CD4-positive, CD25-positive, alpha-beta regulatory T cell (primary cell): ENCODE measurements at places on chromosomes 12 and 14. TPM values are rescaled to one million over a fixed set of nuclear protein-coding genes. Genes with fewer than 3 reads are reported as not detected.

Gene UBE3B
- total RNA-seq = 38.2 TPM

Gene TMEM19
- total RNA-seq = 10.8 TPM

DNA sequence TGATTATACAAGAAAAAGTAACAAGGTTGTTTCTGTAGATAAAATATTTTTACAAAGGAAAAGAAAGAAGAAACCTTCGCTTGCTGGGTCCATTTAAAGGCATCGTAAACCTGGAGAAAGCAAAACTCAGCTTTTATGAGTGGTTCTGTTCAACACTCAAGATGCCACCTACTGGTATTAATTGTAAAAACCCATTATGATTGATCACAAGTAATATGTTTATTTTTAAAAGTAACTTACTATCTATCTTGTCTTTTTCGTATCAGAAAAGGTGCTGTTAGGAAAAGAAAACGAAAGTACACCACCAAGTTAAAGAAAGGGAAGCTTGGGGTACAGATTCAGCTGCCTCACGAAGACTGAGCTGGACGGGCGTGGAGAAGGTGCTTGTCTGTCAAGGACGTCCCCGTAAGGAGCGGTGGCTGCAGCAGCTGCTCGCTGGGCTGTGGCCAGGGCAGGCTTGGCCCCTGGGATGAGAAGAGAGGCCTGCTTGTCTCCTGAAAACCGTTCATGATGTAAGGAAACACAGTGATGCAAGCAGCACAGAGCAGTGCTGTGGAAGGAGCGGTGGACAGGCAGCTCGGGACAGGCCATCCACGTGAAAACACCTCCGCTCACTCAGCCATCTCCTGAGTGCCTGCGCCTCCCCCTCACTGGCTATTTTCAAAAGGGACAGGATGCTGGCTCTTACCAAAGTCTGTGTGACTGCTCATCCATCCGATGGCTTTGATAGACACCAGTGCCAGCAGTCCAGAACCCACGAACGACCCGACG, 25.0 kb downstream of the SLC15A4 start:
- DNase-seq = no peak

DNA sequence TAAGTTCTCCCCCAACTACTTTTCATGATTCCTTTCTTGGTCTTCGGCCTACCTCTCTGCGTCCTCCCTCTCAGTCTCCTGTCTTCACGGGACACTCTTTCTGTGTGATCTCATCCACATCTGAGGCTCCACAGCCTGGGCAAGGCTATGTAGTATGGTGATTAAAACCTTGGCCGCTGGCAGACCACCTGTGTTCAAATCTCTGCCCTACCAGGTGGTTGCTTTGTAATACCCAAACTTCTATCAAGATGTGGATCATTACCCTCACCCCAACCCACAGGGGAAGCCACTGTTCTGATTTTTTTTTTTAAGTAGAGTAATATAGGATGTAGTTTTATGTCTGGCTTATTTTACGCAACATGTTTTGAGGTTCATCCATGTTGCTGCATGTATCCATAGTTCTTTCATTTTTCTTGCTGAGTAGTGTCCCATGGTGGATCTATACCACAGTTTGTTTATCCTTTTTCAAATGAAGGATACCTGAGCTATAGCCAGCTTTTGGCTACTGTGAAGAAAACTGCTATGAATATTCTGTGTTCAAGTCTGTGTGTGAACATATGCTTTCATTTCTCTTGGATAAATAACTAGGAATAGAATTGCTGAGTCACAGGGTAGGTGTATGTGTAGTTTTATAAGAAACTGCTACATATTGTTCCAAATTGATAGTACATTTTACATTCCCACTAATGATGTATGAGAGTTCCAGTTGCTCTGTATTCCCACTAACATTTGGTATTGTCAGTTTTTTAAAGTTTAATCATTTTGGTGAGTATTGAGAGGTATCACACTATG, 8.3 kb upstream of the STAT6 start:
- no peak for DNase-seq

GRCh38 chr14:34981743-34982420, 910 bp upstream of the SRP54 start:
- DNase-seq = peak; percentile 67

- DNase-seq = no peak
Measured at GRCh38 chr14:56088941-56089340, 29.3 kb upstream of the PELI2 start.

GRCh38 chr14:76984787-76985375, 43.6 kb downstream of the IRF2BPL start:
- DNase-seq = no peak

DNA sequence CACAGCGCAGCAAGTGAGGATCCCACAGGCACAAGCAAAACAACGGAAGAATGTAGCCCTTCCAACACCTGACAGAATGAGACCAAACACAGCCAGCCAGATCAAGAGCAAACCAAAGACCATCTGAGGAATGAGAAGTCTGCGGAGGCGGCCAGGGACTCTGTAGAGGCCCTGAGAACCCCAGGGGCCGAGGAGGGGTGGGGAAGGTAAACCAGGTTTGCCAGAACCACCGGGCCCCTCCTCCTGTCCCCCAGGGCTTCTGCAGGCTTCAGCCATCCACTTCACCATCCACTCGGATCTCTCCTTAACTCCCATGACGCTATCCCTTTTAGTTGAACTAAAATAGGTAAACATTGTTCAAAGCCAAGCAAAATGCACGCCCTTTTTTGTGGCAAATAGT, 37.4 kb downstream of the ZCRB1 start:
- DNase-seq = no peak

DNA sequence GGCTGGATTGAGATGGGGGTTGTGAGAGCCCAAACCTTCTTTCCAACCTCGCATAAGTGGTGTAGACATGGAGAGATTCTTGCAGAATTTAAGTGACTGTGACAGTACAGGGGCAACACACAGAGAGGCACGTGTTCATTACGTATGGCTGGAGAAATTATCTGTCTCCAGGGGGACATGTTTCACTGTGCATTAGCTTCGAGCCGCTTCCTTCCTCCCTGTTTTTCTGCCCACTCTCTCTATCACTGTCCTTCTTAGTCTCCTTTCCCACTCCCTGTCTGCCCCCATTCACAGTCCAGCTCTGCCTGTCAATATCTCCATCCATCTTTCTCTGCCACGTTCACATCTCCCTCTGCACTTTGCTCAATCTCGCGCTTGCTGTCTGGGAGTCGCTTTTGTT, 11.5 kb upstream of the C14orf93 start:
- DNase-seq = no peak

DNA sequence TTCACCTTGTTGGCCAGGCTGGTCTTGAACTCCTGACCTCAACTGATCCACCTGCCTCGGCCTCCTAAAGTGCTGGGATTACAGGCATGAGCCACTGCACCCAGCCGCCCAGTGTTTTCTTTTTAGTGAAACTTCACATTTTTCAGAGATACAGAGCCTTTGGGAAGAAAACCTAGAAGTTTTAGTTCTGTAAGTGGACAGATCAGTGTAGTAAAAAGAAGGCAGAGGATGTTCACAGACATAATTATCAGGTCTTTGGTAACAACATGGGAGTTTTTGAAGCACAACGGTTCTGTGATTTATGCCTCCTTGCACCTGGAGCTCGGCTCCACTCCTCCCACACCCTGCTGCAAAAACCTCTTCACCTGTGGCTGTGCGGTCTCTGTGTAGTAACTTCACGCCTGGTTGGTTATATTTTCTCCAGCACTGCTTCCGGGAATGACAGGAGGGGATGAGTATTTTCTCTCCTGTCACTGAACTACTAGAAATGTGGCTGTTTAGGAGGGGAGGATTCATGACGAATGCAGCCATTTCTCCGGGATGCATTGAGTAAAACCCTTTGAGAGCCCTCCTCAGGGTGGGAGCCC, 67.0 kb downstream of the ARF6 start:
- DNase-seq = no peak

DNA sequence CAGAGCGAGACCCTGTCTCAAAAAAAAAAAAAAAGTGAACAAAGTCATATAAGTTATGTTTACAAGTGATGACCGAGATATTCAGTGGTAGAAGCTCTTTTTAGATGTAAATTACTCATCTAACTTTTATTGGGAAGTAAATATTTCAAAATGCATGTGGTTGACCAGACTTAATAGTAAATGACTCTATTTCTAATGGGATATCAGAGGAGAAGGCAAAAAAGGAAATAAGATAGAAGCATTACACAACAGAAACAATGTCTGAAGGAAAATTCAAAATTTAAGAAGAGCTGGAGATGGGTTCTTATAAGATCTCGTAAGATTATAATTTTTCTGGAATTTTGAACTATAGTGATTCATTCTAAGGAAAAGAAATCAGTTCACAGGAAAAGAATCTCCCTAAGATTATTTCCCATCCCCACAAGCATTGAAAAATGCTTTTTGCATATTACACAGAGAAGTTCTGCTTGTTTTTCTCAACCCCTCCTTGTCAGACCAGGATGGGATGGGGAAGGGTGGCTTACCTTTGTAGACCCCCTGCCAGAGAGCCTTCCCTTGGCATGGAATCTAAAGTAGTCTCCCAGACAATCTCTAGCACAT, 63.1 kb upstream of the STK38L start:
- no peak for DNase-seq

GRCh38 chr12:132327336-132328171, 1.8 kb downstream of the GALNT9 start:
- DNase-seq = no peak

DNA sequence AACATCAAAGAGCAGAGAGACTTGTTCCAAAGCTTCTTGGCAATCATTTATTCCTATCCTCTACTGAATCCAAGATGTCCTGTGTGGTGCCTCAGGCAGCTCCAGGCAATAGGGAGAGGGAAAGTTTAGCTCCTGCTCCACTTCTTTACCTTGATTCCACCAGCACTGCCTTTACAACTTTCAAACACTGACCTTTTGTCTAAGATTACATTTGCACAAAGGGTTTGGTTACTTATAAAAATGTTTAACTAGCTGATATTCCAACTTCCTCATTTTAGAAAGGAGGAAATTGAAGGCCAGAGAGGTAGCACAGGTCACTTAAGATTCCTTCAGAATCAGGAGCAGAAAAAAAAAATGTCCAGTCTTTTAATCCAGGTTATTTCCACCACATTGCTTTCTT, 192.7 kb downstream of the BTG1 start:
- DNase-seq = no peak

DNA sequence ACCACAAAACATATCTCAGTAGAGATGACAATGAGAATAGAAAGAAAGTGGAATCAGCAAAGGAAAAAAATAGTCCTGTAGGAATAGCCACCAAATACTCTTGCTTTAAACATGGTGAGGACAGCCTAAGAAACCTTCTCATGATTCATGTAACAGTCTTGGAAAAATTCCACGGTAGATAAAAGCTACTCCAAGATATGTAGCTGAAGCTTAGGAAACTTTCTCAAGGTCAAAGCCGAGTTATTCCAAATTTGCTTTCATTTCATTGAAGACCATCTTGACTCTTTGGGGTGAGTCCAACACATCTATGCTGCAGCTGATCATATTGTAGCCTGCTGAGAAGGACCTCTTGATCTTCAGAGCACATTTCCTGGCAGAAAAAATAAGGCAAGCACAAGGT, 157.6 kb downstream of the PAH start:
- DNase-seq = no peak

DNA sequence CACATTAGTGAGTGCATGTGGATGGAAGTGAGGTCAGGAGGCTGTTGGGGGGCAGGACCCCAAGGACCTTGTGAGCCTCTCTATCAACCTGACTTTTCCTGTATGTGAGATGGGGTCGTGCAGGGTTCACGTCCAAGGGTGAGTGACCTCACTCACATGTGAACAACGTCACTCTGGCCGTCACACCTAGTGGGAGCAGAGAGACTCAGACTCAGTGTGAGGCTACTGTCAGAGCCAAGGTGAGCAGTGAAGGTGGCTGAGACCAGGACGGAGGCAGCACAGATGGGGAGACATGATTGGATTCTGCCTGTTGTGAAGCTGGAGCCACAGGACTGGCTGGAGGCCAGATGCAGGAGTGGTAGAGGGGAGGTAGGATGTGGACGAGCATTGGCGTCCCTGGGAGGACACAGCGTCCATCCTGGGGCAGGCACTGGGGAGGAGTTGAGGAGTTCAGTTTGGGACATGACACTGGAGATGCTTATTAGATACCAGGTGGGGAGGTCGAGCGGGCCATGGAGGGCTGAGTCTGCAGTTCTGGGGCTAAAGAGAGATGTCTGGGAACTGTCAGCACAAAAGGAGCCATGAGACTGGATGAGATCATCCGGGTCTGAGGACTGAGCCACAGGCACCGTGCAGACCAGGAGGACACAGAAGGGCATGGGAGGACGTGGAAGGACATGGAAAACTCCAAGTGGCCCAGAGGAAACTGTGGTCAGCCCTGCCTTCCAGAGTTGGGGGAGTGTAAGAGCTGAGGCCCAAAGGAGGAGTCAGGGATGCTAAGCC, 92.8 kb downstream of the LGMN start:
- DNase-seq = no peak

GRCh38 chr14:45916340-45916953, 663.4 kb upstream of the MIS18BP1 start:
- no peak for DNase-seq

DNA sequence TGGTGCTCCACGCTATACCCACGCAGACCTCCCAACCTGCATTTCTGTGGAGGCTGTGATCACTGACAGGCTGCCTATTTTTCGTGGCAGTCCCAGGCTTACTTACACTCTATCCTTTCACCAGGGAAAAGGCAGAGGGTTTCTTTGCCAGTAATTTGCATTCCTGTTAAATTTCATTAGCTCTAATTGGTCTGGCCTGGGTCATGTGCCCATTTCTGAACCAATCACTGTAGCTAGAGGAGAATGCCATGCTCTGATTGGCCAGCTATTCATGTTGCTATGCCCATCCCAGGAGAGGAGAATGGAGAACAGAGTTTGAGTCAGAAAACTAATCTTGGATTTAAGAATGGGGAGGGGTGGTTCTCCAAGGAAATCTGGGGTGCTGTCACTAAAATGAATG, 43.2 kb upstream of the TUNAR start:
- DNase-seq = no peak
